ENCODE measurements at places on chromosomes 4 and X.

- no peak overlapping the region for H3K4me3 ChIP-seq
- H3K27ac ChIP-seq: no peak overlapping the region
- DNase-seq: no peak
Observed at GRCh38 chrX:68660746-68661145, 13.3 kb downstream of the STARD8 start.

- H3K4me1 ChIP-seq: no peaks in the 10 kb centered on the region
- H3K36me3 ChIP-seq: no peaks in the 10 kb centered on the region
- H3K27ac ChIP-seq: no peak overlapping the region
- H3K4me3 ChIP-seq: no peak overlapping the region
- DNase-seq: no peak
Observed at GRCh38 chr4:73309211-73309610, 50.6 kb upstream of the ANKRD17 start.

GRCh38 chrX:71450433-71451106 lies 82.3 kb upstream of the OGT start:
- peaks cover 6% of the 10 kb centered on the region for H3K36me3 ChIP-seq
- no peak overlapping the region for H3K4me3 ChIP-seq
- H3K27me3 ChIP-seq: no peaks in the 10 kb centered on the region

DNA sequence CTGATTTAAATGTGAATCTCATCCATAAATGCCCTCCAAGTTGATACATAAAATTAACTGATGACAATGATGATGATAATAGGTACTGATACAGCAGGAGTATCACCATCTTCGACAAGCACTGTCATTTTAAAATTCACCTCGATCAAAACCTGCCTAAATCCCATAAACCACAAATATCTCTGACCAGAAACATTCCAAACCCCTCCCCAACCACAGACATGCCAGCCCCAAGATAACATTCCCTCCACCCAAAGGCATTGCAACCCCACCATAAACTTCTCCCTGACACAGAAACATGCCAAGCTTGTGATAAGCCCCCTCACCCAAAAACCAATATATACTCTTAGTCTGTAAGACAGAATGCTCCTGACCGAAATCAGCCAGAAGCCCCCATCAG lies 63.7 kb upstream of the WDFY3 start:
- DNase-seq: no peak
- H3K27ac ChIP-seq: no peak overlapping the region
- no peak overlapping the region for H3K4me3 ChIP-seq
- H3K36me3 ChIP-seq: no peaks in the 10 kb centered on the region

- H3K27me3 ChIP-seq: no peaks in the 10 kb centered on the region
- no peak overlapping the region for H3K4me3 ChIP-seq
- H3K36me3 ChIP-seq: no peaks in the 10 kb centered on the region
Observed at GRCh38 chrX:67114635-67115034, 429.2 kb upstream of the AR start.

DNA sequence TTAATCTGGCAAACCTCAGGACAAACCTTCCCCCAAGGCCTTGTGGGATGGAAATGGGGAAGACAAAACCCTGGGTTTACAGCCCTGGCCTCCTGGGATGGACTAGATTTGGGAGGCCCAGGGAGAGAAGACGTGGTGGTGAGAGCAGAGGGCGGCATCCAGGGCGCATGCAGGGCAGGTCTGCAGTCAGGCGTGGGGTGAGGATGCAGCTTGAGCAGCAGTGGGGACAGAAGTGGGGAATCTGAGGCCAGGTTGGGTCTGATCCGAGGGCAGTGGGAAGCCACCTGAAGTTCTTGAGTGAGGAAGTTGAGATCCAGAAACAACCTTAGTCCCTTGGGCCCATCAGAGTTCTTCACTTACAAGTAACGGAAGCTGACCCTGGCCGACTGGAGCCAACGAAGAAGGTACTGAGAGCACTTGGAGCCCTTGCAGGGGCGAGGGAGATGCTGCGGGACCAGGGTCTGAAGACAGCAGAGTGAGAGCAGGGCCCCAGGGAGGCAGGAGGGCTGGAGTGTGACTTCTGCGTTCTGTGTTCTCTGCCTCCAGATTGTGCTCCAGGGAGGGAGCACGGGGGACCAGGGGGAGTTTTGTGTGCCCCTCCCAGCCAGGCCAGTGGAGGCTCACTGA lies 42.0 kb upstream of the GPR78 start:
- H3K27ac ChIP-seq: peak overlapping the region; percentile 70
- no peak overlapping the region for H3K4me3 ChIP-seq
- H3K36me3 ChIP-seq: peaks cover 3% of the 10 kb centered on the region

- H3K27ac ChIP-seq: no peak overlapping the region
- peaks cover 5% of the 10 kb centered on the region for H3K4me1 ChIP-seq
- no peaks in the 10 kb centered on the region for H3K27me3 ChIP-seq
- no peaks in the 10 kb centered on the region for H3K36me3 ChIP-seq
Observed at GRCh38 chr4:89157488-89158024, 46.2 kb downstream of the TIGD2 start.

- no peak for DNase-seq
- peaks cover 5% of the 10 kb centered on the region for H3K36me3 ChIP-seq
- H3K27ac ChIP-seq: no peak overlapping the region
- H3K4me1 ChIP-seq: no peaks in the 10 kb centered on the region
- no peak overlapping the region for H3K4me3 ChIP-seq
Observed at GRCh38 chr4:17968721-17969120, 52.8 kb downstream of the LCORL start.

DNA sequence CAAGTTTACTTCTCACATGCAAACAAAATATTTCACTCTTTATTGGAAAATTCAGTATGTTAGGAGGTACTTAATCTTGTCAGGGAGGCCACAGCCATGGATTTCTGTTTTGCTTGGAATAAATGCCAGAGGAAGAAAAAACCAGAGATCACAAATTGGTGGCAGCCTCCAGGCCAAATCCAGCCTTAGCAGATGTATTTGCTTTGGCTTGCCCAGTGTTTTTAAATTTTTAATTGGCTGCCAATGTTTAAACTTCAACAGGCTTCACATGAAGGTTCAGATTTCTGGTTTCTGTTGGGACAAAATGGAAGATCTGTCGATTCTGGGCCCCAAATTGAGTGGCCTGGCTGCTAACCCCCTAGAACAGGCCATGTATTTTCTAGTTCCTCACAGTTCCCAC lies 19.2 kb downstream of the YY2 start:
- H3K4me1 ChIP-seq: peaks cover 5% of the 10 kb centered on the region
- no peak for DNase-seq
- no peaks in the 10 kb centered on the region for H3K27me3 ChIP-seq
- H3K27ac ChIP-seq: no peak overlapping the region
- peaks cover 3% of the 10 kb centered on the region for H3K36me3 ChIP-seq
- no peak overlapping the region for H3K4me3 ChIP-seq

- no peak for DNase-seq
- no peaks in the 10 kb centered on the region for H3K27me3 ChIP-seq
- H3K27ac ChIP-seq: no peak overlapping the region
- H3K4me3 ChIP-seq: no peak overlapping the region
Observed at GRCh38 chr4:186650401-186651180, 73.1 kb downstream of the FAT1 start.

DNA sequence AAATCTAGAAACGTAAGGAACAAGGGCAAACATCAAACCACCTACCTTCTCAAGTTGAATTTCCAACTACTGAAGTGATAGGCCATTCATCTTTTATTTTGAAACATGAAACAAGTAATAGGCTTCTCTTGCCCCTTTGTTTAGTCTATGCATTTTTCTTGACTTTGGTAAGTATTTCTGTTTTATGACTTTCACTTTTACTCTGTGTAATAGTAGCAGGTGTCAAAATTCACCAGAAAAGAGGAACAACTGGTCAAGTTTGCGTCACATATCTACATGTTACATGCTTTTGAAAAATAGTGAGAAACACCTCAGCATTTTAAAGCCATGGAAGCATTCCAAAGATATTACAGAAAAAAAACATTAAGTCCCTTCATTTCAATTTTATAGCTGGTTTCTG lies 157.1 kb upstream of the FTHL17 start:
- H3K27me3 ChIP-seq: no peaks in the 10 kb centered on the region
- H3K4me1 ChIP-seq: no peaks in the 10 kb centered on the region
- peaks cover 5% of the 10 kb centered on the region for H3K36me3 ChIP-seq
- no peak for DNase-seq
- H3K4me3 ChIP-seq: no peak overlapping the region
- no peak overlapping the region for H3K27ac ChIP-seq

DNA sequence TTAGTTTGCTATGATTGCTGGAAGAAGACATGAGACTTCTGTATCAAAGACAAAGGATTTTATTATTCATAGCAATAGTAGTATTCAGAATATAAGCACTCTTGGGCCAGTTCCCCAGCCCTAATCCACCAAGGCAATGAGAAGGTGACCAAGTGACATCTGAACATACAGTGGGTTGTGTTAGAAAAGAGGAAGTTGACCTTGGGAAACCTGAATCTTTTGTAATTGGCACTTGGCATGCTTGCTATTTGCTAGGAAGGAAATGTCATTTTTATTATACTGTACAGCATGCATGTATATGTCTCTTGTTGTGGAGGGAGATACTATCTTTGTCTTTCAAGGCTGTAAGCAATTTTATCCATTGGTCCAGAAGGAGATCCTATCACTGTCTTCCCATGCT lies 216.1 kb upstream of the FAT1 start:
- peaks cover 25% of the 10 kb centered on the region for H3K4me1 ChIP-seq
- H3K4me3 ChIP-seq: no peak overlapping the region
- no peak overlapping the region for H3K27ac ChIP-seq
- no peaks in the 10 kb centered on the region for H3K36me3 ChIP-seq

GRCh38 chr4:184792950-184793555 lies 32.7 kb downstream of the ACSL1 start:
- no peaks in the 10 kb centered on the region for H3K27me3 ChIP-seq
- H3K27ac ChIP-seq: no peak overlapping the region
- H3K4me1 ChIP-seq: peaks cover 6% of the 10 kb centered on the region
- no peak for DNase-seq
- peaks cover 11% of the 10 kb centered on the region for H3K36me3 ChIP-seq

- peak overlapping the region; percentile 43 for H3K27ac ChIP-seq
- H3K4me3 ChIP-seq: no peak overlapping the region
- peaks cover 4% of the 10 kb centered on the region for H3K36me3 ChIP-seq
- H3K27me3 ChIP-seq: no peaks in the 10 kb centered on the region
- peaks cover 21% of the 10 kb centered on the region for H3K4me1 ChIP-seq
Observed at GRCh38 chr4:113636438-113636818, 125.1 kb downstream of the CAMK2D start.

- H3K27me3 ChIP-seq: peaks cover under 1% of the 10 kb centered on the region
- no peak overlapping the region for H3K27ac ChIP-seq
- DNase-seq: no peak
- no peak overlapping the region for H3K4me3 ChIP-seq
Observed at GRCh38 chr4:80082693-80083092, 9.7 kb upstream of the ANTXR2 start.

DNA sequence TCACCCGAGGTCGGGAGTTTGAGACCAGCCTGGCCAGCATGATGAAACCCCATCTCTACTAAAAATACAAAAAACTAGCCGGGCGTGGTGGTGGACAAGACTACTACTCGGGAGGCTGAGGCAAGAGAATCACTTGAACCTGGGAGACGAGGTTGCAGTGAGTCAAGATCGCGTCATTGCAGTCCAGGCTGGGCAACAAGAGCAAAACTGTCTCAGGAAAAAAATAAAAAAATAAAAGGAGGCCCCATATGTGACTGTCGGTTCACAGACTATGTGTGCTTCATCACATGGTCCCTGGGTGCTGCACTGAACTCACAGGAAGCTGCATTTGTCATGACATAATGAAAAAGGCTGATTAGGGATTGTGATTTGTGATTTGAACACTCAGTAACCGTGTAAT lies 6.4 kb downstream of the TRIML1 start:
- H3K27me3 ChIP-seq: no peaks in the 10 kb centered on the region
- peaks cover 5% of the 10 kb centered on the region for H3K36me3 ChIP-seq
- no peaks in the 10 kb centered on the region for H3K4me1 ChIP-seq
- no peak overlapping the region for H3K4me3 ChIP-seq
- no peak for DNase-seq
- no peak overlapping the region for H3K27ac ChIP-seq

DNA sequence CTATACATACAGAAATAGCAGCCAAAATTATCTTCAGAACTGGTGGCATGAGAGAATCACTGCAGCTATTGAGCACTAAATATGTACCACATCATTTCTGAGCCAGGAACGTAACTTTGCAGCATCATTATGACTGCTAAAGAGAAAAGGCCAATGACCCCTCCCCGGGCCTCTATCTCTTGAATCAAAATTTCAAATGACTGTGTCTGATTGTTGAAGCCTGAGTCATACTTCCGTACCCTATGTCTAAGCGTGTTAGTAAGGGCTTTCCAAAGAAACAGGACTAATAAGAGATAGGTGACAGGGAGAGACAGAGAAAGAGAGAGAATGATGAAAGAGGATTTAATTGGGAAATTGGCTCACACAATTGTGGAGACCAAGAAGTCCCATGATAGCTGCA lies 445.5 kb upstream of the SPANXN1 start:
- H3K36me3 ChIP-seq: no peaks in the 10 kb centered on the region
- no peak overlapping the region for H3K27ac ChIP-seq
- DNase-seq: no peak
- H3K27me3 ChIP-seq: no peaks in the 10 kb centered on the region
- no peaks in the 10 kb centered on the region for H3K4me1 ChIP-seq
- H3K4me3 ChIP-seq: no peak overlapping the region

- H3K4me3 ChIP-seq: no peak overlapping the region
- H3K36me3 ChIP-seq: no peaks in the 10 kb centered on the region
- no peaks in the 10 kb centered on the region for H3K4me1 ChIP-seq
Observed at GRCh38 chr4:33340168-33340567, 2620.0 kb downstream of the PCDH7 start.

GRCh38 chr4:161287678-161288352 lies 876.0 kb downstream of the FSTL5 start:
- no peak overlapping the region for H3K4me3 ChIP-seq
- no peaks in the 10 kb centered on the region for H3K27me3 ChIP-seq
- no peaks in the 10 kb centered on the region for H3K4me1 ChIP-seq
- no peak for DNase-seq
- no peak overlapping the region for H3K27ac ChIP-seq

- H3K4me1 ChIP-seq: no peaks in the 10 kb centered on the region
- no peak overlapping the region for H3K27ac ChIP-seq
- peaks cover 12% of the 10 kb centered on the region for H3K27me3 ChIP-seq
Observed at GRCh38 chrX:19739683-19740082, 147.7 kb downstream of the SH3KBP1 start.

DNA sequence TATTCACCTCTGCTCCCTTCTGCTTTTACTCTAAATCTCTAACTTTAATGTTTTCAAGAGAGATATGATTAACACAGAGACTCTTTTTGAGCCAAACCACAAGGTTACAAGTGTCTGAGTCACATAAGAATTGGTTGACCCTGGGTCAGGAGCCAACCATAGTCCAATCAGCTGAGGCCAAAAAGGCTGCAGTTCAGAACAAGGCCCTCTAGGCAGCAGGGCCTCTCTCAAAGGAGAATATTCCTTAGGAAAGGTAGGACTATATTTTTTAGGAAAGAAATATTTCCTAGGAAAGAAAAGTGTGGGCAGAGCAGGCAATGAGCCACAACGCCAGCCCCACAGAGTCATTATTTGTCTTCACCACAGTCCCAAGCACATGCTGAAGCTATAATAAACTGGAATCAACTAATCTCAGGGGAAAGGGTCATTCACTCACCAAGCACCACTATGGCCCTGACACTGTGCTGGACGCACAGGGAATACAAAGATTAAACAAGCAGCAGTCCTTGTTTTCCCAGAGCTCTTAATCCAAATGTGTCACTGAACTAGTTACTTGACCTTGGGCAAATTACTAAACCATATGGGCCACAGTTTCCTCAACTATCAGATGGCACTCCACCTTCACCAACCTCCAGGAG lies 2.2 kb downstream of the ATP8A1 start:
- peaks cover 10% of the 10 kb centered on the region for H3K27me3 ChIP-seq
- H3K4me3 ChIP-seq: peak overlapping the region; percentile 89
- peaks cover 30% of the 10 kb centered on the region for H3K4me1 ChIP-seq
- H3K36me3 ChIP-seq: peaks cover 5% of the 10 kb centered on the region
- no peak for DNase-seq
- H3K27ac ChIP-seq: no peak overlapping the region

GRCh38 chr4:113278324-113278934 lies 229.0 kb downstream of the ANK2 start:
- H3K4me3 ChIP-seq: no peak overlapping the region
- no peaks in the 10 kb centered on the region for H3K27me3 ChIP-seq
- no peak for DNase-seq
- no peaks in the 10 kb centered on the region for H3K36me3 ChIP-seq
- H3K27ac ChIP-seq: no peak overlapping the region

Measured in type B pancreatic cell (in vitro differentiated cells).